ENCODE measurements at places on chromosomes 7 and 10. TPM values are rescaled to one million over a fixed set of nuclear protein-coding genes. Genes with fewer than 3 reads are reported as not detected.

DNA sequence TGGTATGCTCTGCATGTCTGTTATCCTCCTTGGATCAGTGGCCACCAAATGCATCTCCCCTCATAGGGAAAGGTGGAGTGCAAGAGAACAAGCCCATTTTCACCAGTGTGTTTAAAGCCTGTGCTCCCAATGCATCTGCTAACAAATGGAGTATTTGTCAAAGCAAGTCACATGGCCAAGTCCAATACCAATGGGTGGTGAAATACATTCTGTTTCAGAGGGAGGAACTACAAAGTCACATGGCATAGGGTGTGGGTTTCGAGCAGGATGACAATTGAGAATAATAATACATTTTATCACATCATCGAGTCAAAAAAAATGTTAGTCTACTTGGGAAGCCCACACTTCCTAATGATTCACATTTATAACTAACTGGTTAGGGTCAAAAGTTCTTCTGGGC lies 62.7 kb downstream of the SUGCT start:
- no peaks in the 10 kb centered on the region for H3K27me3 ChIP-seq
- no peaks in the 10 kb centered on the region for H3K36me3 ChIP-seq
- no peaks in the 10 kb centered on the region for H3K4me1 ChIP-seq

DNA sequence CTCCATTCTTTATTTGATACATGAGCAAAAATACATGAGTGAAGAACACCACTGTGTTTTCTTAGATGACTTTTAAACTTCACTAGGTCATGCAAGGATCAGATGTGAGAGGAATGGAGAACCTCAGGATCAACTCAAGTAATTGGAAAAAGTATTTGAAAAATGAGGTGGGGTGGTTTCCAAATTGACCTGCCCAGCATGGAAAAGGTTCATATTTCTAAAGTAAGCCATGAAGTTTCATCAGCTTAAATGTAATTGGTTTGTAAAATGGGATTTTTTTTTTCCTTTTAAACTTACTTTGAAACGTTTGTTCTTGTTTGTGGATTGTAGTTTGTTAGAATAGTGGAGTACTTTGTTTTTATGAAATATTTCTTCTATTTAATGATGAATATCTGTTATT lies 134.8 kb downstream of the MLLT10 start:
- DNase-seq = no peak
- H3K27me3 ChIP-seq = no peaks in the 10 kb centered on the region
- H3K4me1 ChIP-seq = peaks cover 2% of the 10 kb centered on the region
- no peak overlapping the region for H3K4me3 ChIP-seq

DNA sequence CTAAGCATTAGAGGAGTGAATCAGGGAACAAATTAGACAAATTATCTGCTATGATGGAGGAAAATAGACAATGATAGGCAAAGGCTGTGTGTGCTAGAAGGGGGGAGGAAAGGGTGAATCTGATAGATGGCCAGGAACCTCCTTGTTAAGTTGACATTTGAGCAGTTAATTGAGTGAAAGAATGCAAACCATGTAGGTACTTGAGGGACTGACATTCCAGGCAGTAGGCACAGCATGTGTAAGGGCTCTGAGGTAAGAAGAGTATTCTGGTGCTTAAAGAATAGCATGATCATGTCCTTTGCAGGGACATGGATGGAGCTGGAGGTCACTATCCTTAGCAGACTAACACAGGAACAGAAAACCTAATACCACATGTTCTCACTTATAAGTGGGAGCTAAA lies 48.6 kb upstream of the TES start:
- H3K27me3 ChIP-seq = no peaks in the 10 kb centered on the region
- H3K4me3 ChIP-seq = no peak overlapping the region
- DNase-seq = no peak
- H3K27ac ChIP-seq = no peak overlapping the region

GRCh38 chr7:134004829-134005505 lies 122.2 kb upstream of the LRGUK start:
- H3K27me3 ChIP-seq = no peaks in the 10 kb centered on the region
- no peak overlapping the region for H3K27ac ChIP-seq

Gene ZNF92
- total RNA-seq = 9.5 TPM

- H3K4me1 ChIP-seq = no peaks in the 10 kb centered on the region
- no peak overlapping the region for H3K4me3 ChIP-seq
- no peak overlapping the region for H3K27ac ChIP-seq
- DNase-seq = no peak
- no peaks in the 10 kb centered on the region for H3K27me3 ChIP-seq
- H3K36me3 ChIP-seq = no peaks in the 10 kb centered on the region
Observed at GRCh38 chr7:110507832-110508231, 583.1 kb upstream of the LRRN3 start.

GRCh38 chr7:130560972-130561371 lies 69.1 kb downstream of the MEST start:
- H3K4me3 ChIP-seq = no peak overlapping the region
- no peaks in the 10 kb centered on the region for H3K27me3 ChIP-seq
- no peaks in the 10 kb centered on the region for H3K36me3 ChIP-seq
- no peak for DNase-seq
- no peak overlapping the region for H3K27ac ChIP-seq
- H3K4me1 ChIP-seq = no peaks in the 10 kb centered on the region

All from kidney (tissue), 22 donors.